Activated CD8-positive, alpha-beta T cell treated with anti-CD3 and anti-CD28 coated beads, Interleukin-2, amount 10 ng/mL, durations not matched to agents 7 days and 5 days (primary cell): ENCODE measurements at places on chromosomes 2 and 18.

DNA sequence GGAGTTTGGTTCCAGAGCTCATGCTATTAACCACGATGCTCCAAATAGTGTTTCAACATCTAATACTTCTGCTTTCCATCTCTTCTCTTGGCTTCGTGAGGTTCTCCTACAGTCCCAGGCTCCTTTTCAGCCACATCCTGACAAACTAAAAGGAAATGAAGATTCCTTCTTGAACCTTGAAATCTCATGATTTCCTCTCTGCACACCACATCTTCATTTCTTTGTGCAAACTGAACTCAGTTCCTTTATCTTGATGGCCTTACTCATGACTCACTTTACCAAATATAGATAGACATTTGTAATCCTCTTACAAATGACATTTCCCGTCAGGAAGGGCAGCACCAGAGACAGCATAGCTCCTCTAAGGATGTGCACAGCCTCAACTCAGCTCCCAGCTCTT, 50.0 kb upstream of the ITGA4 start:
- no peak overlapping the region for H3K4me3 ChIP-seq
- no peak for DNase-seq

- H3K27me3 ChIP-seq = peaks cover under 1% of the 10 kb centered on the region
- no peak overlapping the region for H3K4me3 ChIP-seq
- H3K27ac ChIP-seq = no peak overlapping the region
- no peaks in the 10 kb centered on the region for H3K4me1 ChIP-seq
- DNase-seq = no peak
Measured at GRCh38 chr2:236776695-236777251, 207.1 kb downstream of the ACKR3 start.

GRCh38 chr2:48771241-48772014, 15.9 kb upstream of the LHCGR start:
- no peaks in the 10 kb centered on the region for H3K4me1 ChIP-seq
- no peak for DNase-seq
- H3K4me3 ChIP-seq = no peak overlapping the region
- no peak overlapping the region for H3K27ac ChIP-seq
- H3K27me3 ChIP-seq = no peaks in the 10 kb centered on the region
- no peaks in the 10 kb centered on the region for H3K36me3 ChIP-seq

DNA sequence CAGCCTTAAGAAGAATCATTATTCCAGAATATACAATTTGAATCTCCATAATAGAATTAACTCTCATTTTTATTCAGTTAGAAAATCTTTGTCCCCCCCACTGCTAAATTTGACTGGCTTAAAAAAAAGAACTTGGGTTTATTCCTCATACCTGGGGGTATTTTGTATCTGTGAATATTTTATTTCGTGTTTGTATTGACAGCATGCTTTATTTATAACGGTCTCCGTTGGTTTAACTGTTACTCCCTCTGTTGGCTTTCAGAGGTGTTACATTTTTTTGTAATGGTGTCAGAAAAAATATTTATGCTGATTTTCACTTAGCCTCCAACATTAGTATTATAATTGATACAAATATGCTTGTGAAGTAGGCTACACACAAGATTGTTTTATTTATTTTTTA, 109.1 kb downstream of the HAUS1 start:
- no peak overlapping the region for H3K4me3 ChIP-seq
- DNase-seq = no peak
- peaks cover 42% of the 10 kb centered on the region for H3K36me3 ChIP-seq
- peaks cover 69% of the 10 kb centered on the region for H3K4me1 ChIP-seq
